Placental pericyte (primary cell): ENCODE measurements at places on chromosomes 11 and 22. TPM values are rescaled to one million over a fixed set of nuclear protein-coding genes. Genes with fewer than 3 reads are reported as not detected.

The GUCY1A2 gene
- total RNA-seq = 0.44 and 1.6 TPM in 2 replicates

The SAA2 gene
- total RNA-seq = not detected in 2 replicates

The APOA1 gene
- not detected in 2 replicates for total RNA-seq

The KCNK7 gene
- not detected in 2 replicates for total RNA-seq

The CHEK1 gene
- 11.6 and 55.7 TPM in 2 replicates for total RNA-seq

The OR4S1 gene
- not detected in 2 replicates for total RNA-seq

The PDHX gene
- 46.7 and 65.7 TPM in 2 replicates for total RNA-seq

The OR52A1 gene
- total RNA-seq = not detected in 2 replicates

The NCAM1 gene
- total RNA-seq = 0.66 and 4.6 TPM in 2 replicates

The MRGPRF gene
- 16.2 and 51.7 TPM in 2 replicates for total RNA-seq

The NLRP6 gene
- not detected in 2 replicates for total RNA-seq

The TMEM179B gene
- 42.2 and 50.7 TPM in 2 replicates for total RNA-seq

The DMC1 gene
- 0.88 and 4.3 TPM in 2 replicates for total RNA-seq

The FOLH1 gene
- 0.29 TPM in 1 of 2 replicates, not detected in the other for total RNA-seq
